ENCODE measurements at places on chromosomes 6 and 20.

GRCh38 chr20:13659288-13659687 lies 20.6 kb upstream of the TASP1 start:
- no peak for DNase-seq

GRCh38 chr6:37882724-37883413 lies 63.3 kb downstream of the ZFAND3 start:
- no peak for DNase-seq

- no peak for DNase-seq
These were observed 44.3 kb downstream of the OR2B2 start for GRCh38 chr6:27867945-27868300.

- DNase-seq = no peak
These were observed 65.3 kb downstream of the CTNNBL1 start for GRCh38 chr20:37759052-37759553.

GRCh38 chr6:136784271-136784664 lies 8.0 kb downstream of the MAP3K5 start:
- DNase-seq = no peak

GRCh38 chr6:98928688-98929087 lies 19.1 kb downstream of the FBXL4 start:
- DNase-seq = no peak

DNA sequence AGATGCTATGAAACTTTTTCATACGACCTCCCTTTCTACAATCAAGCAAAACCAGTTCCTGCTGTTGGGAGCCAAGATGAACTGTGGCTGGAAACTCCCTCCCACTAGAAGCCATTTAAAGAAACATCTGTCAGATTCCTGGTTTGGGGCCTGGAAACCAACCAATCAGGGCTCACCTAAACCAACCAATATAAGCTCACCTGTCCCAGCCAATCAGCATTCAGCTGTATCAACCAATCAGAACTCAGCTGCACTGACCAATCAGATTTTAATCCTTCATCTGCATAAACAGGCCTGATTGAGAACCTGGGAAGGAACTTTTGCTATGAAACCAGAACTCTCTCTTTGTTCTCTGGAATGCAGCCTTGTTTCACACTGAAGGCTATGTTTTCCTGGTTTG lies 42.4 kb downstream of the SNX14 start:
- DNase-seq = no peak

DNA sequence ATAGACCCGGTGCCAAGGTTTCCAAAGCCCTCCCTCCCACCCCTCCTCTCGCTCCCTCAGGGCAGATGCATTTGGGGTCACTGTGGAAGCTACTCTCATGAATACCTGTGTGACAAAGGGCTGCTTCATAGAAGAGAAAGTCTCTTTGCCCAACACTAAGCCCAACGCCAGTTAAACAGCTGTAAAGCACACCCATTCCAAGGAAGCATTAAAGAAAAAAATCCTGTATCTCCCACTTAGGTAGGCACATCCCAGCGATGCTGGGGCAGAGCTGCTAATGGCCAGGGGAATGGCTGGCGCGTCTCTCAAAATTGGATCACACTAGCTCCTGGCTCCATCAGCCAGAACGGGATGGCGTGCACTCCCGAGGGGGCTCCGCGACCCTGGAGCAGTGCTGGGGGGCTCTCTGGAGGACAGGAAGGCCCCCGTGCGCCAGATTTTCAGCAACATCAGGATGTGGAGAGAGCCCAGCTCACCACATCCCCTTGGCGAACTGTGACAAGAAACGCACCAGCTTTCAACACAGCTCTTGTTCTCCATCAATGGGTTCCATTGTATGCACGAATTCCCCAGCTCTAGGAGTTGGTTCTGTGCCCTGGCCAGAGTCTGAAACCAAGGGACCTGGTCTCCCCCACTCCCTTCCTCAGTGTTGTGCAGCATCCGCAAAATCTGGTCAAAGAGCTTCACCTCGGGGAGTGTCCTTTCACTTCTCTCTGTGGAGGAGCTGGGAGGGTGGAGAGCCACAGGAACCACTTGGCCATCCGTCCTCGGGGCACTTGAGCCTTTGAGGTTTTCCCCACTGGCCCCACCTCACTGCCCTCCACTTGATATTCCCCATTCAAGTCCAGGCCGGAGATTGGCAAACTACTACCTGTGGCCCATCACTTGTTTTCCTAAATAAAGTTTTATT lies 74.1 kb downstream of the TFAP2C start:
- no peak for DNase-seq

DNA sequence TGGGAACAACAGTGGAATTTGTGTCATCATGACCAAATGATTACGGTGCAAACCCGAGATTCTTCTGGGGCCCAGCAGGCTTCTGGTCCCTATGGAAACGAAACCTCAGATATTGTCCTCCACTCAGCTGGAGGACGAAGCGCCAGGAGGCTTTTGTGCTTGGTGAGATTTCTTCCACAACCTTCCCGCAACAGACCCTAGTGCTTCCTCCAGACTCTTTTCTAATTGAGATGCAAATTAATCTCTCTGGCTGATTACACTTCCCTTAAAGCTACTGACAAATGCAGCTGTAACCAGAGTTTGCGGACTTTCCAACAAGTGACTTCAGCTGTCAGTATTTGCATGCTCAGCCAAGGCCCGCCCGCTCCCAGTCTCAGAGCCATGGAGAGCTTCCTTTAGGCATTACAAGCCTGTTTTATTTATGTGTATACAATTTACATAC lies 96.0 kb downstream of the INSM1 start:
- no peak for DNase-seq

DNA sequence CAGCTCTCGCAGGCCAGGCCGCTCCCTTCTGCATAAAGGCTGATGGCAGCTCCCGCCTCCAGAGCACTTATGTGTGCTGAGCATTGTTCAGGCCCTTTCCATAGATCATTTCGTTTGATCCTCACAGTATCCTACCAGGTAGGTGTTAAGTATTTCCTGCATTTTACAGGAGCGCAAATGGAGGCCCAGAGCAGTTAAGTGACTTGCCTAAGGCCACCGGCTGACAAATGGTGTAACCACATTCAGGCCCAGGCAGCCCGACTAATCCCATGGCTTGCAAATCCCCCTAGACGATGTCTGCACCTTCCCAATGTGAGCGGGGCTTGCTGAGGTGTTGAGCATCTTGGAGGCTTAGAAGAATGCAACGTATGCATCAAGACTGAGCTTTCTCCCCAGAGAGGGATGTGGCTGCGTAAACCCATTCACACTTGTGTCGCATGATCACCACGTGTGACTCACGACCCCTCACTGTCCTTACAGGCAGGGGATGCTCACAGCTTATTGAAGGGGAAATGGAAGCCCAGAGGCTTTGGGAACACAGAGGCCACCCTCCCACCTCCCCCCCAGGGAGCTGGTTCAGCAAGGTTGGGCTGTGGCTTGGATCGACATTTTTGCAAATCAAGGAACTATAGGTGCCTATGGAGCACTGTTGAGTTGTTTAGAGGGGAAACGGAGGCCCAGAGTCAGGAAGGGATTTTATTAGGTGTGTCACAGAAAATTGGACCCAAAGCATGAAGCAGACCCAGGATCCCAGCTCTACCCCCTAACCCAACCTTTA lies 7.0 kb downstream of the BPIFB2 start:
- DNase-seq = no peak

DNA sequence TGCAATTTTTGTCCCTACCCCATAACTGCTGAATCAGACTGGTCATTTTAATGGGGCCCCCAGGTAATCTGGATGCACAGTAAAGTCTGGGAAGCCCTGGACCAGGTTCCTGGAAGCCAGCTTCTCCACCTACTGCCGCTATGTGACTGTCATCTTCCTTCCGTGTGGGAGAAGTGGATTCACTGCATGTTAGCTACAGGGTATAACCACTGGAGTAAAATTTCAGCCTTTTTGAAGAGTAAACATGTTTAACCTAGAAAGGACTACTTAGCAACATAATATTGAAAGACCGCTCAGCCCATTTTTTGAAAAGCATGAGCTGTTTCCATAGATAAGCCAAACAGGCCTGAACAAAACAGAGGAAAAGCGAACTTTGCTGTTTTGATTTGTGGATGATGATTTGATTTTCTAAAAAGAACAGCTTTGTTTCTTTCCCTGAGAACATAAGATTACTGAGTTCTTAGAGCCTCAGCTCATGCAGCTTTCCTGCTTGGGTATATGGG lies 208.1 kb downstream of the PLCB4 start:
- DNase-seq = no peak

DNA sequence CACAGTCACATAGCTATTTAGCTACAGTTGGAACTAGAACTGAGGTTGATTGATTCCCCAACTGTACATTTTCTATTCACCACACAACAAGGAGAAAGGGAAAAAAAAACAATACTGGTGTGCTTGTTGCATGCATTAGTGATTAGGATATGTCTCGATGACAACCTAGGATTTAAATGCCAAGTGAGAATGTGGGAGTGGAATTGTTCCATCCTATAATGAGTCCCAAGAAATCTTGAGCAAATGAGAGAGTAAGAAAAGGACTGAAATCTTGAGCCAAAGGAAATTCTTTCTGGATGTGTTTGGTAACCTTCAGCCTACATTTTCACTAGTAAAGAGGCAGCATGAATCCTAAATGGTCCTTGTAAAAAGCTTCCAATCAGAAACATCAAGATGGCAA lies 232.7 kb downstream of the HIVEP2 start:
- no peak for DNase-seq

DNA sequence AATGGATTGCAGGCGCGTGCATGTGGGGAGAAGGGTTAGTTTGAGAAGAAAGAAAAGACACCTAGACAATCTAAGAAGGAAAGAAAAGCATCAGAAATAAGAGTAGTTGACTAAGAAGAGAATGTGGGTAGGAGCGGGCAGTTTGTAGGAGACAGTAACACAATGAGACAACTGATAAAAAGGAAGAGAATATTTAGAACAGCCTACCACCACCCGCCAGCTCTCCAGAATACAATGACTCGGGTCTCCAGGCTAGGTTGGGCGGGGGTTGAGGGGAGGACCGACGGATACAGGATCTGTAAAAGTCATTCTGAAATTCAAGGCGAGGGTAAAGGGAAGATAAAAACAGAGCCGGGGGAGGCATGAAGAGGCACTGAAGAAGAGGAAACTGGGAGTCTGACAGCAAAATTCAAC lies 712 bp downstream of the ABHD16A start:
- DNase-seq = no peak

GRCh38 chr20:53487461-53488200 lies 106.0 kb downstream of the ZNF217 start:
- no peak for DNase-seq

GRCh38 chr6:67563671-67564070 lies 1071.4 kb upstream of the ADGRB3 start:
- no peak for DNase-seq

GRCh38 chr6:141165002-141165665 lies 967.6 kb upstream of the GJE1 start:
- DNase-seq = no peak

DNA sequence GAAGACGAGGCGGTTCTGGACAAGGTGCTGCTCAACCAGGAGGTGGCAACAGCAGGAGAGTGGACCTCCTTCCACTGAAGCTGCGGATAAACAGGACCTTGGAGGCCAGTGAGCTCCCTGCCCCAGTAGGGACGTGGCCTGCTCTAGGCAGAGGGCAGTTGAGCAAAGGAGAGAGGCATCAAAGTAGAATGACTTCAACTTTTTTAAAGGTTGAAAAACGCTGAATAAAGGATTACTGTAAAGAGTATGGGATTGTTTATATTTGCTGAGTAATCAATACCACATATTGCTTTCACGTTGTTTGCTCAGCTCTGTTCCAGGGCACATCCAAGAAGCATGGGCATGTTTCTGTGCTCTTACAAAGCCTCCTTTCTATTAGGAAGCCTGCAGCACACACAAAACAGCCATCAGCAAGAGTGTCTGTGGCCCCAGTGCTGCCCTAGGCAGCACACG lies 48.1 kb downstream of the ERMARD start:
- DNase-seq = no peak

DNA sequence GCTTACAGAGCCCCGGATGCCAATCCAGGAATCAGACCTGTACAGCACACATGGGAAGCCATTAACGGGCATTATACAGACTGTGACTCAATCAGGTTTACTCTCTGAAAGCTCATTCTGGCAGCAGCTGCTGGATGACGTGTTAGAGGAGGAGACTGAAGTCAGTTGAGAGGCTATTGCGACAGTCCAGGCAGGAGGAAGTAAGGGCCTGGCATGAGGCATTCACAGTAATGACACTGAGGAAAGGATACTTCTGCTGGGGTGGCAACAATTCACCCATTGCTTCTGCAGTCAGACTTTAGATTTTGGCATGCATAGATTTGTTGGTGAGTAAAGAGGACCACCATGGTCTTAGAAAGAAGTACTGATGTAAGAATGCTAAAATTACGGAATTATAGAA lies 151.0 kb upstream of the HEY2 start:
- DNase-seq = no peak

DNA sequence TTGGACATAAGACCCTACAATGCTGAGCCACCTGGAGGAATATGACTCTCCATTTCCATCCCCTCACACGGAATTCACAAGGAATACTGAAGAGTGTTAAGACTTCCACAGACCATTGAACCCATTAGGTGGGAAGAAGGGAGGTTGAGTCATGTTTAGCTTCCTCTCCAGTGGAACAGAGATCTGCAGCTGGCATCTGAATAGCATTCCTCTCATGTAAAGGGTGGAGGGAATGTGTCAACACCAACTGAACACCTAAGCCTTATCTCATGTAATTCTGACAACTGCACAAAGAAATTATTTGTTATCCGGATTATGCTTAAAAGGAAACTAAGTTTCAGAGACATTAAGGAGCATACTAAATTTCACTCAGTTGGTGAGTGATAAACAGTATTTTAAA lies 705.9 kb downstream of the MAFB start:
- DNase-seq = no peak

GRCh38 chr6:143451531-143451930 lies 926 bp downstream of the PEX3 start:
- DNase-seq = no peak

- no peak for DNase-seq
These were observed 18.0 kb upstream of the PREX1 start for GRCh38 chr20:48845721-48846306.

- DNase-seq = no peak
These were observed 16.1 kb upstream of the RIN2 start for GRCh38 chr20:19741924-19742323.

- no peak for DNase-seq
These were observed 48.3 kb downstream of the AKAP7 start for GRCh38 chr6:131183427-131184095.

DNA sequence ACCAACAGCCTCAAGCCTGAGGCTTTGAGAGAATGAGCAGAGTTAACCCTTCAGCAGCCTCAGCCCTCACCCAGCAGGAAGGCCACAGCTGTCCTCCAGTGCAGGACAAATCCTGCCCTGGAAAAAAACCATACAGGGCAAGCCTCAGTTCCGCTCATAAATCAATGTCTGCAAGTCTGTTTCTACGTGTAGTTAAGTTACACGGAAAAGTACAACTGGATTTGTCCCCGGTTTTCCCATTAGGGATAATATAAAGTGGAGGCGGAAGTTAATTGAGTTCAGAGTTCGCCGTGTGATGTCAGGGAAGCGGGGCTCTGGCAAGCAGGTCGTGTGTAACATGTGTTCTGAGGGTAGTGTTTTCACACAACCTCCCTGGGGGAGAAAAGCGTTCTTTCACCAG lies 44.2 kb upstream of the EYA2 start:
- DNase-seq = no peak
